ENCODE measurements at places on chromosomes 11 and 22.

DNA sequence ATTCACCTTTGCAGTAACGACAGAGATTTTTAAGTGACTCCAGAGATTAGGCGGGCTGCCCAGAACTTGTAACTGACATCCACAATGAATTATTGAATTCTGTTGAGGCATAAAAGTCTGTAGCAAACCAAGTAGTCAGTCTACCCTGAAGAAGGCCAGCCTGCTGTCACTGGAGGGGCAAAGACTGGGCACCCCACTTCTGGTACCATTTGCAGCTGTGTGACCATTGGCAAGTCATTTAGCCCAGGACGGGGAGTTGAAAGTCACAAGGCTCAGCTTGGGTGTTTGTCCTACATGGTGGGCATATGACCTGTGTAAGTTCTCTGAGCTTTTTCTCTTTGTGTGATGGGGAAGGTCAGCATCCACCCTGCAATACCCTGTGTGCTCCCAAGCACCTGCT lies 119.4 kb downstream of the ARHGAP8 start:
- no peak for DNase-seq

DNA sequence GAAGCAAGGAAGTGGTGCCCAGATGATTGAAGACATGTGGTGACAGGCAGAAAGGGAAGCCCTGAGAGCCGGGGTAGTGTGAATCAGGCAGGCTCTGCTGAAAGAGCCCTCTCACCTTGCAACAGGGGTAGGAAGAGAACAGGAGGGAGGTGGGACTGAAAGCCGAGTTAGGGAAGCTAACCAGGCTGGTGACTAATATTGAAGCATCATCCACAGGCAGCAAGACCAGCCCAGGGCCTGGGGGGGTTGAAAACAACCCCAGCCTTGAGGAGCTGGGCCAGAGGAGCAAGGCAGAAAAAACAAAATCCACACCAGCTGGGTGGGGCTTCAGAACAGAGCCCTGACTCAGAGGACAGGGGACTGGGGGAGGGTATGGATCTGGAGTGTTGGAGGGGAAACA lies 35.0 kb upstream of the CRTAM start:
- no peak for DNase-seq

DNA sequence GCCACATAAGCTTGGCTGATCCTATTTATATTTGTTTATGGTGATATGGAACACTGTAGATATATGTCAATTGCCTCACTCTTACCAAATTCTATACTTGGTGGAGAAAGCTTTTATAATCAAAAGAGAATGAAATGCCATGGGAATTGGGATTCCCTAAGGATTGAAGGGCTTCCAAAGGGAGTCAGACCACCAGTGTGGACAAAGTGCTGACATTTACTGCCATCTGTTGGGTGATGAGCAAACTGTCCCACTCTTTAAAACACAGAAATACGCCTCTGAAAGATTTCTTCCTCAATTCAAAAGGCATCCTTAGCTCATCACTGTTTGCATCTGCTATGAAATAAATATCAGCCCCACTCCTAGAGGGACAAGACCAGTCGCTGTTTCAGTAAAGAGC lies 7.1 kb downstream of the SLC1A2 start:
- no peak for DNase-seq

GRCh38 chr11:126337474-126338241 lies 17.8 kb upstream of the ST3GAL4 start:
- no peak for DNase-seq

- no peak for DNase-seq
Observed at GRCh38 chr11:95156916-95157541, 67.4 kb downstream of the ENDOD1 start.

DNA sequence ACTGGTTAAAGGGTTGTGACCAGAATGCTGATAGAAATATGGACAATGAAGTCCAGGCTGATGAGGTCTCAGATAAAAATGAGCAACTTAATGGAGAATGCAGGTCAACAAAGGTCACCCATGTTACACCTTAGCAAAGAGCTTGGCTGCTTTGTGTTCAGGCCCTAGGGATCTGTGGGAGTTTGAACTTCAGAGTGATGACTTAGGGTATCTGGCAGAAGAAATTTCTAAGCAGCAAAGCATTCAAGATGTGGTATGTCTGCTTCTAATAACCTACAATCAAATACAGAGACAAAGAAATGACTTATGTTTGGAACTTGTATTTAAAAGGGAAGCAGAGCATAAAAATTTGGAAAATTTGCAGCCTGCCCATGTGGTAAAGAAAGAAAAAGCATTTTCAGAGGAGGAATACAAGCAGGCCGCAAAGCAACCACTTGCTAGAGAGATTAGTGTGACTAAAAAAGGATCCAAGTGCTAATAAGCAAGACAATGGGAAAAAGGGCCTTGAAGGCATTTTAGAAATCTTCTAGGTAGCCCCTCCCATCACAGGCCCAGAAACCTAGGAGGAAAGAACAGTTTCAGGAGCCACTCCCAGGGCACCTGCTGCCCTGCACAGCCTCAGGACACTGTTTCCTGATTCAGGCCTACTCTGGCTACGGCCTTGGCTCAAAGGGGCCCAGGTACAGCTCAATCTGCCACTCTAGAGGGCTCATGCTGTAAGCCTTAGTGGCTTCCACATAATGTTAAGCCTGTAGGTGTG lies 41.3 kb downstream of the TNKS1BP1 start:
- no peak for DNase-seq

GRCh38 chr11:22263613-22264012 lies 70.7 kb downstream of the ANO5 start:
- no peak for DNase-seq

All from neural crest cell (in vitro differentiated cells).